IPS DF 19.7 (cell line): ENCODE measurements at places on chromosomes 1 and 21.
A peak's percentile ranks its signal among the peaks of the same experiment; 100 is the strongest.

DNA sequence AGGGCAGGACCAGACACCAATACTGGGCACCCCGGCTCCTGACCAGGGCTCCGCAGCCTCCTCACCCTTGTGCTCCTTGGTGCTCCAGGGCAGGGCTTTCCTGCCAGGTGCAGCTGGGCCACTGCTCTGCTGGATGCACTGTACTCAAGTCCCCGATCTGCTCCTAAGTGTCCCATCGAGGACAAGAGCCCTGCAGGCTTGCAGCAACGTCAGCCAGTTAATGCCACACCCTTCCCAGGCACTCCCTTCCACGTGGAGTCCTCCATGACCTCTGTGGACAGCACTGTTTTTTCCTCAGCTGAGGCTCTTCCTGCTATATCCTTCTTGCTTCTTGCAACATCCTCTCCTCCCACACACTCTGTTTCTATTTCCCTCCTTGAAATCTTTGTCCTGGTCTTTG, 94.0 kb upstream of the NGF start:
- no peak for DNase-seq

DNA sequence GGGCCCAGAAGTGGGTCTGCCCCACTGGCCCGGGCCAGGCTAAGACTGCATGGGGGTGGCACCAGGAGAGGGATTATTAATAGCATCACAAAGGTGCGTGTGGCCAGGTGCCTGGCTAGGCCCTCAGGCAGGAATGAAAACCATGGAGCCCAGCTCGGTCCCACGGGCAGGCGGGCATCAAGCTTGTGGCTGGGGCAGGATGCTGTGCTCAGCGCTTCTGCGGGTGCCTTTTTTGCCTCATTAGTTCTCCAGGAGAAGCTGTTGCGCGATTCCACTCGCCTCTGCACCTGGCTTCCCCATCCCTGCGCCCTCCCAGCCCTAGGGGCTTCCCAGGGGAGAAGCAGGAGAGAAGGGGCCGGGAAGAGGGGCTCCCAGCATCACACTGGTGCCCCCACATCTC, 39.3 kb downstream of the CITED4 start:
- DNase-seq: no peak

GRCh38 chr1:7770669-7770996, 463 bp upstream of the VAMP3 start:
- no peak for DNase-seq

DNA sequence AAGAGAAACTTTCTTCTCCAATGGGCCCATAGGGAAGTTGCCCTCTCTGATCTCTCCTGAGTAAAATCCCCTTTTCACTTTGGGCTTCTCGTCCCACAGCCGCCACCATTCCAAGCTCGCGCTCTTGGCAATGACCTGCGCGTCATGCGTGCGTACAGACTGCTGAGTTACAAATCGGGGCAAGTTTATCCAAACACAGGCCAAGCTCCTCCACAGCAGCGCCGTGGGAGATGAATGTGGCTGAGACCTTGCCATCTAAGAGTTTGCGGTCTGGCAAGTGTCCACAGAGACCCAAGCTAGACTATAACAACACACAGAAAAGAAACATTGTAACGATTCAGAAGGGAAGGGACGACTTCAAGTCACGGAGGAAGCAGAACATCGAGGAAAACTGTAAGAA, 116.3 kb upstream of the SOD1 start:
- no peak for DNase-seq

GRCh38 chr1:43009274-43009673, 50.6 kb upstream of the SLC2A1 start:
- no peak for DNase-seq

GRCh38 chr1:233065685-233066084, 115.3 kb downstream of the NTPCR start:
- DNase-seq: no peak

- DNase-seq: no peak
Observed at GRCh38 chr1:175683491-175684298, 59.7 kb downstream of the TNR start.

DNA sequence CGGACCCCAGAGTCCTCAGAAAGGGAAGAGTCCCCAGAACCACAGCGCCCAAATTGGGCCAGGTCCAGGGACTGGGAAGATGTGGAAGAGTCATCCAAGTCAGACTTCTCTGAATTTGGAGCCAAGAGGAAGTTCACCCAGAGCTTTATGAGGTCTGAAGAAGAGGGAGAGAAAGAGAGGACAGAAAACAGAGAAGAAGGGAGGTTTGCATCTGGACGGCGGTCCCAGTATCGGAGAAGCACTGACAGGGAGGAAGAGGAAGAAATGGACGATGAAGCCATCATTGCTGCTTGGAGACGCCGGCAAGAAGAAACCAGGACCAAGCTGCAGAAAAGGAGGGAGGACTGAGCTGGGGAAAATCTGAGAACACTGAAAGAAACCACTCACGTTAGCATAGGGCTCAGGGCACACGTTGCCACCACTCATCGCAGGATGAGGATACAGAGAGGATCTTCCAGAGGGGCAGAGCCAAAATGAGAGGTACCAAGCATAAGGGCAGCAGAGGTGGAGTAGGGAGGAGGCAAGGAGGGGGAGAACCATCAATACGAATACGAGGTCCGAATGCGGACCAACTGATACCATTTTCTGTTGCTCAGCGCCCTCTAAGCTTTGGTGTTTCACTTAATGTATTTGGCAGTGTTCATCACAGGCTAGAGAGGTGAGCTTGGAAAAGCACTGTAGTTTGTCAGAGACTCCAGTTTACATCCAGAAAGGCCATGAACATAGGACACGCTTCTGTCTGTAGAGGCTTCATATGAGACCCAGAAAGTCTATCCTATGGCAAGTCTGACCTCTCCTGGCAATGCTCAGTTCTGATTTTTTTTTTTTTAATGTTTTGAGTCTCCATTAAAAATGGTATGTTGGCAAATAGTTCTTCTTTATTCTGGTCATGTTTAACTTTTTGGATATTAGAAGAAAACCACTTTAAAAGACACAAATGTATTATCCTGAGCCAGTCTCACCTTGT, 34.7 kb downstream of the STYXL2 start:
- DNase-seq: no peak

DNA sequence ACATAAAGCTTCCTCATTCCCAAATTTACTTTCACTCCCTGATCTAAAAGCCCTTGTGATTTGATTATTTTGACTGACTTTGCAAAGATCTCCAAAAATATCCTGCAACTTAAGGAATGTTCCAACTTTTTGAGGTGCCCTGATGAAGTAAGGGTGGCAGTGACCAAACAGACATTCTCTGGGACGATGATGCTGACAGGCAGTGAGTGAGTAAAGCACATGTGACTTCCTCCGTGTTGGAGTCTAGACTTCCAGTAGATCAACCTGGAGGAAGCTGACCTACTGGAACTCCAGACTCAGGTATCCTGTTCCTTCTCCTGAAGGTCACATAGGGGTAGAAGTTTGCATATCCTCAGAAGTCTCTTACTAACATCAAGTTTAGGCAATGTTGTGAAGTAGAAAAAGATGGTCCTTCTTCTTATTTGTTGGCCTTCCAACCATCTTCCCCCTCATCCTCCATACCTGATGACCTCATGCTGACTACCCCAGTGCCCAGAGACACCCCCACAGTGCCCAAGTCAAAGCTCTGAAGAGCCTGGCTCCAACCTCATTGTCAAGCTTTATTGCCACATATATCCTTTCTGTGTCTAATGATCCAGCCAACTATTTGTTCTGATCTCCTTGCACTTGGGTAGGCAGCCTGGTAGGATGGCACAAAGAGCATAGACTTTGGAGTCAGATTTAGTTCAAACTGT, 16.0 kb downstream of the TNFSF4 start:
- no peak for DNase-seq

DNA sequence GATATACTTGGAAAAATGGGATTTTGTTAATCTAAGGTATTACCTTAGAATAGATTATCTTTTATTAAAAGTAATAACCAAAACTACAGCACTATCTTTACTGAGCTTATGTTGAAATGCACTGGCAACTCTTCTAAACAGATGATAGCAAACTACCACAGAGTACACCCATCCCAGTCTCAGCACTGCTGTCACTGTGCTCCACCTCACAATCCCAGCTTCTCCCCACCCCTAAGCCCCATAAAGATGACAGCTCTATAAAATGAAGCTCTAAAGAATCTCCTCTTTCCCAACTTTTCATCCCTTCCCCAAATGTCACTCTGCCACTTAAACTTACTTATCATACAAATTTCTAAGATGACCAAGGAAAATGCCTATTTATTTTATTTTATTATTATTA, 6.4 kb downstream of the DSTYK start:
- no peak for DNase-seq

DNA sequence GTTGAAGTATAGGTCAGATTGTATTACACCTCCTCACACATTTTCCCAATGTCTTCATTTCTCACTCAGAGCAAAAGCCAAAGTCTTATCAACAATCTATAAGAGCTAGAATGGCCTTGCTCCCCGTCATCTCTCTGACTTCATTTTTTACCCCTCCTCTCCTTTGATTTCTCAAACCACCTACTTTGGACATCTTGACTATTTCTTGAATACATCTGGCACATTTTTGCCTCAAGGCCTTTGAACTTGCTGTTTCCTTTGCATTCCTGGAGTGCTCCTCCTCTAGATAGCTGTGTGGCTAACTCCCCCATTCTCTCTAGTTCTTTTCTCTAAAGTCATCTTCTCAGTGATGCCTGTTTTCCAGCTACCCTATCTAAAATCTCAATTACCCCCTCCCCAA, 7.2 kb upstream of the XCL2 start:
- no peak for DNase-seq

DNA sequence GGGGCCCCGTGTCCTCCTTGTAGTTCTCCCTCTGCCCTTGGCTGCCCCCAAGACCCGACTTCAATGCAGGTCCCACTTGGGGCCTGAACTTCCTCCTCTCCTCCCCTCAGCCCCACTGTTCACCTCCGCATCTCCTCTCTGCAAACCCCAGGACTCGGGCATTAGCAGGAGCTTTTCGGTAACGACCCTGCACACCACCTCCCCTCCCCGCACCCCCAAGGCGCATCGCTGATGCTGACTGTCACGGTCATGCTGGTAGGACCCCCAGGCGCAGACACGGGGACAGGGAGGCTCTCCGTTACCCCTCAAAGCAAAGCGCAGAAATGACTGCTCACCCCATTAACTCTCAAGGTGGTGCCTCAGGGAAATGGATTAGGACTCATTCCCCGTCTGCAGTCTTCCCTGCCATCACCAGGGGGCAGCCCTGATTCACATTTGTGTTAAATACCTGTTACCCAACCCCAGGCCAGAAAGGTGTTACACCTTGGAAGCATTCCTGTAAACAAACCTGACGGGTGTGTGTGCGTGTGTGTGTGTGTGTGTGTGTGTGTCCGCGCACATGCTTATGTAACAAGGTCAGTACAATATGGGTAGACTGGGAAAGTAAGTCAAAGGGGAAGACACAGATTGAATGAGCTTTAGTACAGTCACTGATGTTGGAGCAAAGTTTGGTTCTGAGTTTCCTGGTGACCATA, 6.4 kb upstream of the GUCA2B start:
- peak; percentile 56 for DNase-seq

- no peak for DNase-seq
Observed at GRCh38 chr1:14482784-14483450, 115.6 kb upstream of the KAZN start.
